Iris pigment epithelial cell (primary cell): ENCODE measurements at places on chromosomes 3 and 15.

- no peak for DNase-seq
Measured at GRCh38 chr3:43629257-43629656, 7.4 kb upstream of the ANO10 start.

- DNase-seq: no peak
Measured at GRCh38 chr3:100306695-100307094, 27.9 kb upstream of the NIT2 start.

- no peak for DNase-seq
Measured at GRCh38 chr15:93331545-93332167, 242.6 kb upstream of the RGMA start.

DNA sequence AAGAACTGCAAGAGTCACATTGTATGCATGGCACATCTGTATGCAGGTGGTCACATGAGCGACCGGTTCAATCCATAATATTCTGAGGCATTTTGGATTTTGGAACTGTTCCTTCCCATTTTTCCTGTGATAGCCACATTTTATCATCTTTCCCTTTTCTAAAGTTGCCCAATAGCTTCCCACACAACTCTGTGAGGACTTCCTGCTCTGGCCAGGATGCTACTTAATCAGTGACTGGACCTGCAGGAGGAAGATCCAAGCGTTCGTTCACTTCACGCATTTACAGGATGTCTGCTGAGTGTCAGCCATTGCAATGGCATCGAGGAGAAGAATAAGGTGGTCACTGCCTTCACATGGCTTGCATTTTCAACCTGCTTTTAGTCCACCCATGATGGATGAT is 9.8 kb downstream of the KLHL6 start:
- no peak for DNase-seq

GRCh38 chr15:58247855-58248842 is 110.0 kb downstream of the AQP9 start:
- no peak for DNase-seq

GRCh38 chr15:42405863-42406482 is 46.7 kb downstream of the CAPN3 start:
- no peak for DNase-seq

DNA sequence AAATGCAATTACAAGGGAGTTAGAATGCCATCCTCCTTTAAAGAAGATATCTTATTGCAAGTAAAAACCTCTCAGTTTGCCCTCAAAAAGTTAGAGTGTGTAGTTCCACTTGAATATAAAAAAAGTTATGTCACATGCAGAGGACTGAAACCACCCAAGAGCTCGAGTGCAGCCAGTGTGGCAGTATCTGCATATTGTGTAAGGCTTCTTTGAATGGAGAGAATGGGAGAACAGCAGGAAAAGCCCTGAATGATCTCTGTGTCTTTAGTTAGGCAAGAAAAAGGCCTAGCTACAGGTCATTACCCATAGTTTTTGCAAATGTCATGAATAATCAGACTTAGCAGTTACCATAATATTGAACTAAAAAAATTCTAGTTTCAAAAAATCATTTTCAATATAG is 13.9 kb upstream of the TEX9 start:
- DNase-seq: no peak

GRCh38 chr15:101269479-101270223 is 7.6 kb downstream of the SELENOS start:
- DNase-seq: no peak

- DNase-seq: no peak
Measured at GRCh38 chr3:42712688-42713372, 10.2 kb upstream of the HHATL start.

DNA sequence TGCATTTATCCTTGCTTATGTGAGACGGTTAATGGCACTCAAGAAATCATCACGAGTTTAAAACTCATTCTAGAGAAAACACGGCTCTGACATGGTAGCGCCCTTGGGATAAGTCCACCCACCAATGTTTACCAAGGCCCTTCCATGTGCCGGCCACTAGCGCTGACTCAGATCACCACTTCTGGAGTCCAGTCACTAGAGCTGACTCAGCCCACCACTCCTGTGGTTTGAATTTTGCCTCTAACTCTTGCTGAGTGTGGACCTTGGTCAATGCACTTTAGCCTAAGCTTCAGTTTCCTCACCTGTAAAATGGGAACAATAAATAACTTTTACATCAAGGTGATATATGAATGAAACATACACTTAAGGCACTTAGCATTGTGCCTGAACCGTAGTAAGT is 358.4 kb upstream of the PROK2 start:
- DNase-seq: peak; percentile 44

GRCh38 chr3:81579744-81580143 is 181.7 kb downstream of the GBE1 start:
- DNase-seq: no peak

DNA sequence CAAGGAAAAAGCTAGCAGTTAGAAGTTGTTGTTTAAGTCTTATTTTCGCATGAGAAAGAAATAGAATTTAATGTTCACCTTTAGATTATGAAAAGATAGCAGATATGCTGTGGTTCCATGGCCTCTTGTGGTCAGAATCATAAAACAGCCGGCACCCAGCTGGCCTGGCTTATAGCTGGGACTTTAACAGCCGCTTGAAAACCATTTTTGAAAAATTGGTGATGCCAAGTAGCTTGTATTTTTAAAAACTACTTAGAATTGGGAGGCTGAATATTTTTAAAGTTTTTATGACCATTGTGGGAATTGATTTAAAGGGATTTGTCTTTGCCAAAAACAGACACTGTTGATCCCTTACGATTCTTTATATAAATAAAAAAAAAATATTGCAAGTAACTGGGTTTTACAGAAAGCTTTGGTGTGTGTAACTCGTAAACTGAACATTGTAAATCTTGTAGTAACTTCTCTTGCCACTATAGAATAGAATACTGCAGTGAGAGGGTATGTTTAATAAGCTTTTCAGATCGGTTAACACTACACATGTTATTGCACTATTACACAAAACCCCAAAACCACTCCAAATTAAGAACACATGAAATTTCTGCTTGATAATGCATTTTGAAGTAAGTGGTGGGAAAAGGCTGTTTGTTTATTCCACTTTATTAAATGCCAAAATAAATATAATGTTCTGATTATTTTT is 6.6 kb downstream of the ARRDC4 start:
- no peak for DNase-seq

- peak; percentile 79 for DNase-seq
Measured at GRCh38 chr3:136819731-136820679, 1.1 kb downstream of the SLC35G2 start.

DNA sequence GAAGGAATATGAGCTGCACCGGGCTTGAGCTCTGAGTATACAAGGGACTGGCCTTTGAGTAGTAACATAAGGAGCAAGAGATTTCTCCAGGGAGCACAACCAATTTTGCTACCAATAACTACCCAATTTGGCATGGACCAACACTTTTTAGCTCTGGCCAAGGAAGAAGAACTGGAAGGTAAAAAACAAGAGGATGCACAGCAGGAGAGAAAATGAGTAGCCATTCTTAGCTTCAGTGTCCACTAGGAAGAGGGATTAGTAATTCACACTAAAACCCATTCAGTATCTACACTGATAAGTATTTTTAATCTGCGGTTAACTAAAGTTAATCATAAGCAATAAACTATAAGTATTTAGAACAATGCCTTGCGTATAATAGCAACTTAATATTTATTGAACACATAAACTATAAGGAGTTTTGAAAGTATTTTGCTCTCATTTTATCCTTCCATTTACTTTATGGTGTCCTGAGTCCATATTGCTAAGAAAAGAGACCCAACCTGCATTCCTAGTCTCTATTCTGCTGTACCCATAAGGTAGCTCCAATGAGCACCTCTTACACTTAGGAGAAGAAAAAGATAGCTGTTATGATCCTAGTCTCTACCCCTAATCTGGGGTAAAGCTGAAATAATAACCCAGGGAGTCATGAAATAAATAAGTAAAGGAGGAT is 268.9 kb downstream of the IGSF11 start:
- DNase-seq: no peak

- peak; percentile 82 for DNase-seq
Measured at GRCh38 chr3:197541756-197542539, 13.8 kb downstream of the BDH1 start.

GRCh38 chr3:129690406-129690805 is 83.9 kb upstream of the PLXND1 start:
- DNase-seq: peak; percentile 76

DNA sequence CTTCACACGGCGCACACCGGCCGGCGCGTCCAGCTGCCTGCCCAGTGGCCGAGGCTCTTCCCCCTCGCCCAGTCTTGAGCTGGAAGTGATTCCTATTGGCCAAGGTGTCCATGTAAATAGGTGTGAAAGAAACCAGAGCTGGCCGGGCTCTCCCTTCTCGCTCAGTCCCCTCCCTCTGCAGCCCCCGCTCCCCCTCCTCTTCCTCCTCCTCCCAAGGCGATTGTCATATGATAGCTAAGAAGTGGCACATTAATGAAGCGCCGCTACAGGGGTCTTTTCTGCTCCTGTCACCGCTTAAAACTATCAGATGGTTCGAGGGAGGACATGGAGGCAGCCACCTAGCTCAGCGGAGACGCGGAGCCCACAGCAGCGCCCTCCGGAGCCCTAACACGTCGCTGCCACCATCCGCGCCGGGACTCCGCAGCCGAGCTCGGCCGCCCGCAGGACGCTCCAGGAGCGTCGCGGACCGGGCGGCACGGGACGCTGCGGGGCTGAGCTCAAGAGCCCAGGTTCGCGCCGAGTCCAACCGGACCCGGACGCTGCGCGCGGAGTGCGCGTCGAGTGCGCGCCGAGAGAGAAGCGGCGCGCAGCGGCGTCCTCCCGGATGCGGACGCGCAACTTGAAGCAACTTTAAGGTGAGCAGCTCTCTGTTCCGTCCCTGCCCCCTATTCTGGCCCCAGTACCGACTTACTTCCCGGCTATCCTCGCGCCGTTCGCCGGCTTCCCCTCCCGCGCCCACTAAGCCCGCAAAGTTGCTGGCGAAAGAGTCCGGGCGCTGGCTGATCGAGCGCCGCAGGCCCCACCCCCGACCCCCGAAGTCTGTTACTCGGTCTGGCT is at the start of gene FOXB1:
Gene FOXB1 (plus strand): TSS at position 303 of the 837 bp plus-strand sequence. CDS start 653 bp downstream, outside the sequence.
- DNase-seq: no peak

- DNase-seq: no peak
Measured at GRCh38 chr15:61253186-61253585, 24.1 kb upstream of the RORA start.

- no peak for DNase-seq
Measured at GRCh38 chr3:177561365-177561764, 364.1 kb upstream of the TBL1XR1 start.

- no peak for DNase-seq
Measured at GRCh38 chr15:39573844-39574243, 7.0 kb upstream of the THBS1 start.

- no peak for DNase-seq
Measured at GRCh38 chr3:17078926-17079465, 194.2 kb downstream of the PLCL2 start.

- DNase-seq: no peak
Measured at GRCh38 chr3:149532489-149533180, 58.1 kb downstream of the TM4SF4 start.

DNA sequence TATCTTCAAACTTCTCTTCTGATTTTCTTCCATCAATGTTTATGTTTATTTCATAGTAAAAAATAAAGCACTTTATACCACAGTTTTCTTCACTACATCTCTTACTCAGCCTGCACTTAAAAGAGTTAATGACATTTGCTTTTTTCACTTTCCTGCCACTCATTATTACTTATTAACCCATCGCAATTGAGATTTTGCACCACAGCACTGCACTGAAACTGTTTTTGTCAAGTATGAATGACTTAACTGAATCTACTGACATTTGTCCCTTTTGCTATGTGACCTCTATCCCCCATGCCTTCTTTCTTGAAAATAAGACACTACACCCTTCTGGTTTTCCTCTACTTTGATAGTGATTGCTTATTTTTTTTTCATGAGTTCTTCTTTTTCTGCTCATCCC is 739.7 kb upstream of the DPPA4 start:
- no peak for DNase-seq

GRCh38 chr3:19190602-19191001 is 42.3 kb downstream of the KCNH8 start:
- no peak for DNase-seq

DNA sequence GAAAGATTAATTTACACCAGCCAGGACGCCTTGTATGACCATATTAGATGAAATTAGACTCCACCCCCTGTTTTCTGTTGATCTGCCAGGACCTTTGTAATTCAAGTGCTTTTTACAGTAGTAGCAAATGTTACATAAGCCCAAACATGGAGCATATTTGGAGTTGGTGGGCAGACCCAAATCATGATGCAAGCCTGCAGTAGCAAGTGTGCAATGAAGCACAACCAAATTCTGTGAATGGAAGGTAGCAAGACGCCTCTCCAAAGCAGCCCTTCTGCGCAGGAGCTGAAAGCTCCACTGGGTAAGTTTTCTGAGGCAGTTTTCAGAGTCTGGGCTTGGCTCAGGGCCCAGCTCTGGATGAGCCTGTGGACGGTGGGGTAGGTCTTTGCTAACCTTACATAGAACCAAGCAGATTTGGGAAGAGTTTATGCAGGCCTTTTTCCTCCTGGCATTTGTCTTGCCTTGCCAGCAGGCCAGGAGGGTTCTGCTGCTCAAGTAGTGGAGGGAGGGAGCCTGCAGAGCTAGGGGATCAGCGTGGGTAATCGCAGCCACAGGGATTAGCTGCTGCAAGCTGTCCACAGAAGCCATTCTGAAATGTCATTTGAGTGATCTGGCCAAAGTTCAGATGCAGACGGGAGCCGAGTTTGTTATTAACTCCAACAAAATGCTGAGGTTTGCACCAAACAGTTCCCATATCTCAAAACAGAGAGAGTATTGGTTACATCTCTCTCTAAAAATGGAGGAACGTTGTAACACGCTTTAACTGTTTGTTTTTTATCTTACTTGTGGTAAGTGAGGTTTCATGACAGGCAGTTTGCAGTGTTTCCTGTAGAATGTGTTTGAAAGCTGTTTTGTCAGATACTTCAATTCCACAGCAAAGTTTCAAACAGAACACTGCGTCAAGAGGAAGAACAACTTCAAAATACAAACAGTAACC is 55.4 kb downstream of the PSMD6 start:
- peak; percentile 90 for DNase-seq

DNA sequence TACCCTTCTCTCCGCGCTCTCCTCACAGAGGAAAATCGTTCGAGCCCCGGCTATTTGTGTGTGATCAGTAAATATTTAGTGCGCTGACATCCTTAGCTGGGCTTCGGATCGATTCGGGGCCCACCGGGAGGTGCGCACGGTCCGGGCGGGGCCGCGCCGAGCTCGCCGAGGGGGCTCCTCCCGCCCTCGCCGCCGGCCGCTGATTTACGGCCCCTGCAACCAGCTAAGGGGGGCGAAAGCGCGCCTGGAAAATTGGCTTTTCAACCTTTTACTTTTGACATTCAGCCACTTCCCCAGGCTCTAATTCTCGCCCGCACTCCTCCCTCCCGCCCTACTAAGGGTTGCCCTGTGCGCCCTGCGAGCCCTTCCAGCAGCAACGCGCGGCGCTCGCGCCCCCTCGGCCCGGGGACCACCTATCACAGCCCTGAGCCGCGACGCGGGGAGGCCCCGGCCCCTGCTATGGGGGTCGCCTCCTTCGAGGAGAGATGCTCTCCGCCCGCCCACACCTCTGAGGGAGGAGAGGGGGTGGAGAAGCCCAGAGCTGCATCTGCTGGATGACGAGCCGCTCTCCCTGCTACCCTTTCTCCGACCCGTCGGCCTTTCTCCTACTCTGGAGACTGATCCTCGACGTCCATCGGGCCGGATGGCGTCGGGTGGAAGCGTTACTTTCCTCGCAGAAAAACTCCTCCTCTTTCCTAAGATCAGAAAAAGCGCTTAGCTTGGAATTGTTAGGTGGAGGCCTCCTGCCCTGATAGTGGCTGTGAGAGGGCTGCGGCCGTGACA is 7.8 kb upstream of the NR2F2 start:
- peak; percentile 26 for DNase-seq
